ENCODE measurements at places on chromosomes 6 and 20.

- no peak for DNase-seq
Measured at GRCh38 chr6:37650071-37650481, 47.6 kb downstream of the MDGA1 start.

- peak; percentile 9 for DNase-seq
Measured at GRCh38 chr6:65064844-65065243, 642.2 kb downstream of the EYS start.

- DNase-seq = no peak
Measured at GRCh38 chr6:85436411-85436810, 13.5 kb upstream of the NT5E start.

DNA sequence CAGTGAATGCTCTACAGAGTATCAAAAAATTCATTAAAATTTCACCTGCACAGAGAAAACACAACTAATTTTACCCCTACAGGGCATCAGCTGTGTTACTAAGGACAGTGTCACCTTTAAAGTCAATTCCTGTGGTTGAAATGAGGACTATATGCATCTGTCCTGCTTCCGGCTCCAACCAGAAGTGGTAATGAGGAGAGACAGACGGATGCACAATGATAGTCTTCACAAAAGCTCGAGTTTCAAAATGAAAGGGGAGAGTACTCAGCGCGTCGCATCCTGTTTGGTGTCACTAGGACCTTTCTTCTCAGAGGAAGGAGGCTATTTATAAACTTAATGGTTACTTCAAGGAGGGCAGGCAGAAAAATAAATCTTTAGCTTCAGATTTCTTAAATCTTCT is 86.5 kb downstream of the LYRM4 start:
- no peak for DNase-seq

DNA sequence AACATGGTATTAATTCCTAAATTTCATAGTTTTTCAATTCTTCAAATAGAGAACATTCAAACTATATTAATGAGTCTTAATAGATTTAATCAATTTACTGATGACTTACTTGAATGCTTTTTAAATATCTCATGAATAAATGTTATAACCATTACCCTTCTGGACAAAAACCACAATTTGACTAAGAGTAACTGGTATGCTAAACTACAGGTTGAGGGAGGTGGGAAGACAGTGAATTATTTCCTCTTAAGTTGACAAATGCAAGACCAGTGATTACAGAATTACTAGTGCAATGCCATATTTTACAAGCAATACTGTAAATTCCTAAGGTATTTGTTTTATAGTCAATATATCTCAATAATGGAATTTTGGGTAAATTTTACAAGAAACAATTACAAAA is 65.1 kb downstream of the REV3L start:
- no peak for DNase-seq

DNA sequence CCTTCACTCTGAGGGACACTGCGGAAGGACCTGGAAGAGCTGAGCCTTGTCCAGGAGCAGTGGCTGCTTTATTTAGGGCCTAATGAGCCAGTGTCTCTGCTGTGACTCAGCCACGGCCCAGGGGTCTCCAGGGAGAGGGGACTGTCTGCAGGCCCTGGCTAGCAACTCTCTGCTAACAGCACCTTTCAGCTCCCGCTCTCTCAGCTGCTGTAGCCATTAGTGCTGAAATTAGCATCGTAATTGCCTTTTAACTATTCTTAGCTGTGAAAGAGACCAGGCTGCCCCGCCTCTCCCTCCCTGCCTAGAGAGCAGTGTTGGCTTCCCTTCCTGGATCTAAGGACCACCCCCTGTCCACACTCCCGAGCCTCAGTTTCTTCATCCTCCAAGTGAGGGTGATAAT is 53.1 kb upstream of the SLC32A1 start:
- DNase-seq = no peak

Measured in retinal pigment epithelial cell (primary cell).